Heart left ventricle (tissue), 16 donors: ENCODE measurements at places on chromosomes 1 and 21.

GRCh38 chr1:87061742-87062156 is 147.3 kb downstream of the HS2ST1 start:
- DNase-seq, result no peak

DNA sequence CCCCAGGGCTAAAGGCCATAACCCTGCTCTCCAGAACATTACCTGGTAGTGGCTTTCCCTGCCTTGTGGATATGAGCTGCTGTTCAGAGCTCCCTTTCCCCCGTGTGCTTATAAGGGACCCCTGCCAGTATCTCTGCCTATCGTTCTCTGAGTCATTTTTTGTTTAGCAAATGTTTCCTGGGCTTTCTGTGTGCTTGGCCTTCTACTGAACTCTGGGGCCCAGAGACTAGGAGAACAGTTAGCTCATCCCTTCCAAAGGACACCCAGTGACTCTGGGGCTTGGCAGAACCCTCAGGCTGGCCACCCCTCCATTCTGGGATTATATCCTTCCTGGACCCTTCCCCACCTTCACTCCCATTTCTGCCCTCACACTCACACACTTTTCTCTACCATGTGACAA is 80.8 kb upstream of the POU3F1 start:
- no peak for DNase-seq

DNA sequence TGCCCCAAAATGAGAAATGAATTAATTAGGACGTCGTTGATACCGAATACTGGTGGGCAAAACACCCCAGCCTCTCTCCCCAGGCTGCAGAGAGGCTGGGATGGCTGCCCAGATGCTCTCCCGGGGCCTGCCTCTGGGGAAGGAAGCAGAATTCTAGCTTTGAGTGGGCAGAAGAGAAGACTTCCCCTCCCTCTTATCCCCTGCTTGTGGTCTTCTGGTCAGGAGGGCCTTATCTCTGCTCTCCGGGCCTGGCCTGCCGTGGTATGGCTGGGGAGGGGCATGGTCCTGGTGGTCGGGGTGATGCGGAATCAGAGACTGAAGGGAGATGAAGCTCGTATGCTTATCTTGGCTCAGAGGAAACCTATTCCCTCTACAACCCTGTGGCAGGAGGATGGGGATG is 9.8 kb upstream of the CSF3R start:
- no peak for DNase-seq

DNA sequence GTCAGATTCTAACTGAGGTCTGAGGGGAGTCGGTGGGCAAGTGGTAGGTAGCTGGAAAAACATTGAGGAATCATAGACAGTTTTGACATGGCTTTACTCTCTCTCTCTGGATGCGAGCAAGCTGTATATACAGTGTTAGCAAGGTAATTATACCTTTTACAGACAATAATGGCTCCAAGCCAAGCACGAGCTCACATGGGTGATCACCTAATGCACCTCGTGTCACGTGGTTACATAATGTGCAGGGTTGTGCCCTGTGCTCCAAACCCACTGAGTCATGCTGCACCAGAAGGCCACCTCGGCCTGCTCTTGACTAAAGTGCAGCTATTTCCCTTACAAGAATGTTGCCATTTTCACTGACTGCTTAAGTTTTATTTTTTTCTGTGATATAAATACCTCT is 7.6 kb upstream of the CLCA2 start:
- no peak for DNase-seq

DNA sequence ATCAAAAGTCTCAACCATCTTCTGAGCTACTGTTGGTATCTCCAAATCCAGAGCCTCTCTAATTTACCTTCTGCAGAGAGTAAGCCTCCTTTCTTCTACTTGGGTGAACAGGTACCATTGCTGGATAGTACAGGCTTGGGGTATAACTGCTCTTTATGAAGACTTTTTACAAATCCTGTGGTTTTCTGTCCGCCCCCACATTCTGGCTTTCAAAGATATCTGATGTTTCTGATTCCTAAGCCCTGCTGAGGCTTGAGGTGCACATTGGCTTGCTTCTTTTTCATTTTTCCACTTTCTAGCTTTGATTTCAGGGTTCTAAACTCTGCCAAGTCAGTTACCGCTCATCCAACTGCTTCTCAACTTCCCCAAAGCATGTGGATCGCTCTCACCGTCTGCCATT is 37.1 kb downstream of the TENT5C start:
- DNase-seq, result no peak

DNA sequence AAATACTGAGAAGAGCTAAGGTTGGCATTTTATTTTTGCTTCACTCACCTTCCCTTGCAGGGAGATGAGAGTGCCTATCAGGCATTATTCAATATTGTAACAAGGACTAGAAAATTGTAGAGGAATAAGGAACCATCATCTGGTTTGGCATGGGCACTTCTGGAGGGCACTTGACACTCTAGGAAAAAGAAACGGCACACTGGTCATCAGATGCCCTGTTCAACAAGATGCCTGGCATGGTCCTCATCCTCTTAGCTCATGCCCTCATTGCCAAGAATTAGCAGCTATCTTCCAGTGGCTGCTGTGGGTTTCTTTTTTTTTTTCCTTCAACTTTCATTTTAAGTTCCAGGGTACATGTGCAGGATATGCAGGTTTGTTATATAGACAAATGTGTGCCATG is 95.1 kb upstream of the ESRRG start:
- peak; percentile 22 for DNase-seq

DNA sequence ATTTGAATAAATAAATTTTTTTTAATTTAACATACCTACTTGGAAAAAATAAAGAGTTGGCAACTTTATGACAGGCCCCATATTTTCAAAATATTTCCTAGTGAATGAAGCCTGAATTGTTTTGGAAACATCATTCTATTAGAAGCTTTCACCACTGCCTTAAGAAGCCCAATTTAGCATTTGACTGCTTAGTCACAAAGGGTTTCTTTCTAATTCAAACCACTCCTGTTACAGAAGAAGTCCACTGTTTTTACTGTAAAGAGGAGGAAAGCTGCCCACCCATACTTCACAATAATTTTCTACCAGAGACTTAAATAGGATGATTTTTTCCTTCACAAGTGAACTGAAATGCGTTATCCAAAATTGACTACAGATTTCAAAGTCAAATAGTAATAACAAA is 534.6 kb upstream of the PTBP2 start:
- DNase-seq, result no peak

DNA sequence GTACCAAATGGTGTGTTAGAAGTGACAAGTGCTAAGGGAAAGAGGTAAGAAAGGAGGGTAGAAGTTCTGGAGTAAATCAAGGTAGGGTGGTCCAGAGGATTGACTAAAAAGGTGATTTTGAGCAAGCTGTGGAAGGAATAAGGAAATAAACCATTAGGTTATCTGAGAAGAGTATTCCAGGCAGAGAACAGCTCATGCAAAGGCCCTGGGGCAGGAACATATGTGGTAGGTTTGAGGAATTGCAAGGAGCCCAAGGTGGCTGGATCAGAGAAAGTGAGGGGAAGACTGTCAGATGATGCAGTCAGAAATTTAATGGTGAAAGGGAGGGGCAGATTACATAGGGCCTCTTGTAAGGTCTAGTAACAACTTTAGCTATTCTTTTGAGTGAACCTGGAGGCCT is 302.6 kb downstream of the PBX1 start:
- DNase-seq, result no peak

DNA sequence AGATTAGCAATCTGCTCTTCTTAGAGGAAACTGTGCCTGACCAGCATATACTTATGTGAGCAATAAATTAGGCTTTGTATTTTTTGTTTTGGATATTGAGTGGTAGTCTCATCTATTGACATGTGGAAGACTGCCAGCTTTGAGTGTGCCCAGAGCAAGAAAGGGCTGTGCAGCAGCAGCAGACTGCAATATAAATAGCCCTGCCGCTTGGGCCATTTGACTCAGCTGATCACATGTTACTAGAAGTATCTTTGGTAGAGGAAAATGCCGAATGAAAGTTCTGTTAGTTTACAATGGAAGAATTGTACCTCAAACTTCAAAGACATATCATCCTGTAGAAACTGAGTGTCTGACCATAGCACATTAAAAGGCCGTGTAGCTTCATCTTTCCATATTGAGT is 9.1 kb upstream of the PSMB2 start:
- no peak for DNase-seq

DNA sequence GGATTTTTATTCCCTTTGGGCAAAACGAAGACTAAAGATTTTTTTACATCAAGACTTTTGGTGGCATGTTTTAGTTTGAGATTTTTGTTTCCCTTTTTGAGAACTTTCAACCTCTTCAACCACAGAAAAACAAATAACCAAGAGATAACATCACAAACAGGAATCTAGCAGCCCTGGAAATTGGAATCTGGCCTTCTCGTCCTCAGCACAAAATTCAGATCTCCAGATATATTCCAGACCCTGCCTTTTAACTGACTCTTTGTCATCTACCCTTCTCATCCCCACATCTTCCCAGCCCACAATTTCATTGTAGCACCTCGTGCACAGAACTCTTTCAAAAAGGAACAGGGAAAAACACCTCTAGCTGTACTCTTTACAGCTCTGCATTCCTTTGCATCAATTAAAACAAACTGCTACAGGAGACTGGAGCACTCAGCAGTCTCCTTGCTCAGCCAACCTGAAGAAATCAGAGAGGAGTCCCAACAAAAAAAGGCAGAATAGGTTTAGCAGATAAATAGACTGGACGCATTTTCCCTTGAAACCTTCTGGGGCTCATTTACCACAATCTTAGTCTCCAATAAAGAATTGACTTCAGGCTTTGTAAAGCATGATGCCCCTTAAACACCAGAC is 251.0 kb downstream of the TTLL7 start:
- no peak for DNase-seq

DNA sequence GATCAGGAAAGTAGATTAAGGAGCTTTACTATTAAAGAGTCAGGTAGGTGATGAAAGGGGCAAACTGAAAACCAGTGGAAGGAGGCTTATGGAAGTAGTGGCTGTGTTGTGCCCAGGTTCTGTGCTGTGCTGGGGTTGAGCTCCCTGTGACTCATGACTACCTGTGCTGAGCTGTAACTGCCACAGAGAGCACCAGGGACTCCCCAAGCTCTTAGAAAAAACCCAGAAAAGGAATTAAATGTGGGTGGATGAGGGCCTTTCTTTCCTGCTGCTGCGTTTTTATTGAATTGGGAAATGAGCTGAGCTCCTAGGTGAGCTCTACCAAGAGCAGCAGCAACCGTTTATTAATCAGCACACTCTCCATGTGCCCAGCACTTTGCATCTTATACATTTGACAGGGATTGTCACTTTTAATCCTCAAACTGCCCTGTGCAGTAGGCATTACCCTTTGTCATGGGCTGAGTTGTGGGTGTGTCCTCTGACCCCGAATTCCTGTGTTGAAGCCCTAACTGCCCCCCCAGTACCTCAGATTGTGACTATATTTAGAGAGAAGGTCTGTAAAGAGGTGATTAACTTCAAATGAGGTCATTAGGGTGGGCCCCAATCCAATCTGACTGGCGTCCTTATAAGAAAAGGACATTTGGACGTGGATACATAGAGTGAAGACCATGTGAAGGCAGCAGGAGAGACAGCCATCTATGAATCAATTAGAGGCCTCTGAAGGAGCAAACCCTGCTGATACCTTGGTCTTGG is 65.4 kb downstream of the AK4 start:
- DNase-seq, result no peak

DNA sequence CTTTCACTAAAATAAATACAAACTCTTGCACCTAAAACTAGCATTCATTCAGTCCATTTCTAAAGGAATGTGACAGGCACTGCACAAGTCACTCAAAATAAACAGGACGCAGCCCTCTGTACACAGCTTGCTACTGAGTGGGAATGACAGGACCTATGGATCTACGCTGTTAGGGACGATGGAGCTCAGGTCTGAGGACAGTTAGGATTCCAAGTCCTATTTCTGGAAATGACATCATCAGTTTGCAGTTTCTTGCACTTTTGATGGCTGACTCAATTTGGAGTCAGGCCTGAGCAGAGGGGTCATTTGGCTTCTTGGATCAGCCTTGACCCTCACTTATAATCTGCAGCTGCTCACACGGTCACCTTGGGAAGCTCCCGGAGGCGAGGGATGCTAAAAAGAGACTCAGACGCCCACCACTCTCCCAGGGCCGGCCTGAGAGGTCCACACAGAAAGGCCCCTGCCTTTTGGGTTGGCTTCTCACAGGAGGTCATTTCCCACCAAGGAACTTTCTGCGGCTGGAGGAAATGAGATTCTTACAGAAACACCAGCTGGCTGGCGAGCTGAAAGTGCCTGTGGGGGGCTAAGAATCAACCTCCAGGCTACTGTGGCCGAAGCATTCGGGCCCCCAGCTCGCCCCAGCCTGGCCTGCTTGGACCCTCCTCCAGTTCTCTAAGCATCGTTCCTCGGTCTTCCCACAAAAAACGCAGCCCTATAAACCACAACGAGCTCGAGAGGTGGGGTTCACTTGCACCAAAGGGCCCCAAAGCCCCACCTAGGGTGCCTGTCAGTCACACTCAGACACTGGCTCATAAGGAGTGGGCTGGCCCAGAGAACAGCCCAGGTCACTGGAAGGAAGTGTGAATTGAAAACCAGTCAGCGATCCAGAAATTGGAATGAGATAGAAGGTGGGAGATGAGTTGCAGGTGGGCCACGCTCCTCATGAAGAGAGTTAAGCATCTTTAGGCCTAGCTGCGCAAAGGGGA is 8.9 kb upstream of the PDE9A start:
- DNase-seq, result no peak

DNA sequence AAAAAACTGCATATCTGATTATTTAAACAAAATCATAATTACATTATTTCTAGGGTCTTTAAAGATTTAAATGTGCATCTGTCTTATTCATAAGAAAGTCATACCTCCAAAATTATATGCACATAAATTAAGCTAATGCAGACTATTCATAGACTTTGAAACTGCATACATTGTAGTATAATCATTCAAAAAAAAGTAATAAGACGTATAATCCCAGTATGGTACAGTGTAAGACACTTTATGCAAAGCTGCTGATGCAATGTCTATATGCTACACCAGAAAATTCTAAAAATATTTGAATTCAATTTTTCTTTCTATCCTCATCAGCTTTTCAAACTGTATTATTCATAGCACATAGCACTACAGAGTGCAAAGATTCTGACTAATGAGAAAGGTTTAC is 22.0 kb downstream of the BRINP3 start:
- DNase-seq, result no peak

DNA sequence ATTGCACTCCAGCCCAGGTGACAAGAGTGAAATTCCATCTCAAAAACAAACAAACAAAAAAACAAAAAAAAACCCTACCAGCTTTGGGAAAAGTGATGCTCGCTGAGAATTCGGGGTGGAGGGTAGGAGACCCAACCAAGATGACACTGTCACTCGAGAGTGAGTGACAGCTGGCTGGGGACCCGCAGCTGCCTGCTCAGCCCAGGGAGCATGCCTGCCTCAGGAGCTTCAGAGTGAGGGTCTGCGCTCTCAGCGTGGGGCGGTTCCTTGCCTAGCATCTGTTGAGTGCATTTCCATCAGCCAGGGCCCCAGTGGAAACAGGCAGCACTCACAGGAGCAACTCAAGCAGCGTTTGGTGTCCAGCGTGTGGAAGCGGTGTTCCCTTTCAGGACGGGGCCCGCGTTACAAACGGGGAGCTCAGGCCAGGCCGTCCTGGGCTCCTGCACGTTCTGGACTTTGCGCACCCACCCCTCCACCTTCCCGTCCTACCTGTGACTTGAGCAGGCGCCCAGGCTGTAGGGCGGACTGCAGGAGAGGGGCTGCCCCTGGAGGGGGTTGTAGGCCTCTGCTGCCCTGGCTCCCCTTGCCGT is 5.9 kb downstream of the CSTB start:
- DNase-seq, result no peak
